ENCODE measurements at places on chromosomes 7 and 10. TPM values are rescaled to one million over a fixed set of nuclear protein-coding genes. Genes with fewer than 3 reads are reported as not detected.

Gene MSS51
- 1.5 TPM for total RNA-seq

Gene PRLHR
- total RNA-seq = not detected

Gene MYOZ1
- 0.17 TPM for total RNA-seq

Gene KNDC1
- total RNA-seq = 0.50 TPM

Gene RPEL1
- total RNA-seq = 0.17 TPM

Gene NPTX2
- total RNA-seq = under 0.01 TPM

Gene ITPRID1
- total RNA-seq = not detected
